ENCODE measurements at places on chromosomes 6 and 20. TPM values are rescaled to one million over a fixed set of nuclear protein-coding genes. Genes with fewer than 3 reads are reported as not detected.

GRCh38 chr6:8000188-8000596 lies 64.0 kb downstream of the BLOC1S5 start:
- DNase-seq = no peak

DNA sequence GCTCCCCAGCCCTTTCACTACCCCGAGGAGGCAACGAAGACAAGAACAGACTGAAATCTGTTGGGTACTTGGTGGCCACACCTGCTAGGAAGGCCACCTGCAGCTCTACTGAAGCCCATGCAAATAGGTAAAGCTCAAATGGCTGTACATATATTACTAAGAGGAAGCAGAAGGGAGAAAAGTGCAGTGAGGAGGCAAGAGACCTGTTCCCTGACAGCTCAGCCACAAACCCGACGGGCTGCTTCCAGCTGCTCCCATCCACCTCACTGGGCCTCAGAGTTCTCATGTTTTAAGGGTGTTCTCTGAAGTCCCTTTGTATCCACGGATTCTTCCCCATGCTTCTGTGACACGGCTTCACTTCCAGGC lies 24.6 kb downstream of the TRAM2 start:
- DNase-seq = no peak

GRCh38 chr6:11921017-11921438 lies 91.1 kb upstream of the HIVEP1 start:
- peak; percentile 86 for DNase-seq

DNA sequence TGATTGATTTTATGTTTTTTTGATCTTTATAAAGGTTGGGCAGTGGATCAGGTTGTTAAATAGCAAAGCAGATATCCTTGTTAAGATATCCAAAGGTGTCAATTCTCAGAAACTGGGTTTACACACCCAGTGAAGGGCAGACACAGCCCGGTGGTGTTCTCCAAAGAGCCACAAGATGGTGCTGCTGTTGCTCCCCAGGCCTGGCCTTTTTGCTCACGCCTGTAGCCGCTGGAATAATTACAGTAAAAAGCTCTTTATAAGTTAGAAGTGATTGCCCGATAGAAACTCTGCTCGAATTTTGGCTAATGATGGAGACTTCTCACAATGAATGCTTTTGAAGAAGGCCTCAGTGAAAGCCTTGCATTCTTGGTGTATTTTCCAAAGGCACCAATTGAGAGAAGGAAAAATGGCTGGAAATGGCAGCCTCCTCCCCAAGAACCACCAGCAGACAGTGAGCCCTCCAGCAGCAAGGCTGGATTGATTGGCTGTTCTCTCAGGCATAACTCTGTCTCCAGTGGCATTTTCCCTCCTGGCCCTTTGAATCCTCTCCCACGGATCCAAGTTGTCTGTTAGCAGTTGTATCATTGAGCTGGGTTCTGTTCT lies 120.5 kb upstream of the CHD6 start:
- DNase-seq = peak; percentile 23

- DNase-seq = no peak
Observed at GRCh38 chr6:170091639-170092579, 199.0 kb downstream of the DLL1 start.

- no peak for DNase-seq
Observed at GRCh38 chr6:147691446-147691845, 183.0 kb downstream of the SAMD5 start.

DNA sequence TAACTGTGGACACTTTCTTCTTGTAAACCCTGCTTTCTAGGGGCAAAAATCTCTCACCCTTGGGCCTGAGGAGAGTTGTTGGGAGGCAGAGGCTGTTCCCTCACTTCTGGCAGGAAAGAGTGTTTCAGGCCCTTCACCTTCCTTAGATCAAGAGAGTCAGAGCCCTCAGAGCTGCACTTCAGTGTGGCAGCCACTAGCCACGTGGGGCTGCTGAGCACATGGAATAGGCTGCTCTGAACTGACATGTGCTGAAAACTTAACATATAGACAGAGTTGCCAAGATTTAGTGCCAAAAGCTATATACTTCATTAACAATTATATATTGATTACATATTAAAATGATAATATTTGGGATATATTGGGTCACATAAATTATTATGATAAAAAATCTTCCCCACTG lies 4.4 kb upstream of the LMBRD1 start:
- no peak for DNase-seq

GRCh38 chr20:38445381-38445796 lies 10.3 kb upstream of the SNHG17 start:
- no peak for DNase-seq

DNA sequence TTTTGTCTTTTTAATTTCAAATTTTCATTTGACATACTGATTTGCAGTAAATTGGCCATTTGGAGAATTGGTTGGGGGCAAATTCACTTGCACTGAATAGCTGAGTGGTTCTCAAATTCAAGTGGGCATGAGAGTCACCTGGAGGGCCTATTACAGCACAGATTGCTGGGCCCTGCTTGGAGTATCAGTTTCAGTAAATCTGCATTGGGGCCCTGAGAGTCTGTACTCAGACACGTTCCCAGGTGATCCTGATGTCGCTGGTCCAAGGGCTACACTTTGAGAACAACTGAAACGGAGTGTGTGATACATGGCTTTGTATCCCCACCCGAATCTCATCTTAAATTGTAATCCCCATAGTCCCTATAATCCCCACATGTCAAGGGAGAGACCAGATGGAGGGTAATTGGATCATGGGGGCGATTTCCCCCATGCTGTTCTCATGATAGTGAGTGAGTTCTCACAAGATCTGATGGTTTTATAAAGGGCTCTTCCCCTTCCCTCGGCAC lies 115.9 kb downstream of the KLHL32 start:
- no peak for DNase-seq

DNA sequence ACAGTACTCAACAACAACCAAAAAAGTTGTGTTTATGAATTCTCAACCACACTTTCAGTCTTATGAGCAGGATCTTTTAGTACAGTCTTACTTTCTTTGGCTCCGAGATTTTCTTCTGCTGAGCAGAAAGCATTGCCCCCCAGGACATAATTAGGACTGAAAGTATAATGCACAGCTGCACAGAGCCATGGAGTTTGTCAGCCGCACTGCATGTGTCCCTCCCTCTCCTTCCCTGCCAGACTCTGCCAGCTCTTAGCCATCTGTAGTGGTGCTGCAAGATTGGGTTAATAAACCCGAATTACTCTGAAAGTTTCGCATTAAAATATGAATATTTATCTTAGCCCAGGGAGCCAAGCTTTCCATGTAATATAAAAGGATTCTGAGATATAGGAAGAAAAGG lies 179.6 kb upstream of the PTCHD4 start:
- no peak for DNase-seq

Gene TNFRSF6B
- 191 TPM for total RNA-seq
